Mucosa of descending colon (tissue), 3 donors: ENCODE measurements at places on chromosomes 13 and 19. TPM values are rescaled to one million over a fixed set of nuclear protein-coding genes. Genes with fewer than 3 reads are reported as not detected.
A peak's percentile ranks its signal among the peaks of the same experiment; 100 is the strongest.

Gene ICAM4
- not detected for total RNA-seq

Gene ENOX1
- 9.8 TPM for total RNA-seq

Gene RXFP2
- total RNA-seq: not detected

Gene LILRB1
- total RNA-seq: 2.6 TPM

DNA sequence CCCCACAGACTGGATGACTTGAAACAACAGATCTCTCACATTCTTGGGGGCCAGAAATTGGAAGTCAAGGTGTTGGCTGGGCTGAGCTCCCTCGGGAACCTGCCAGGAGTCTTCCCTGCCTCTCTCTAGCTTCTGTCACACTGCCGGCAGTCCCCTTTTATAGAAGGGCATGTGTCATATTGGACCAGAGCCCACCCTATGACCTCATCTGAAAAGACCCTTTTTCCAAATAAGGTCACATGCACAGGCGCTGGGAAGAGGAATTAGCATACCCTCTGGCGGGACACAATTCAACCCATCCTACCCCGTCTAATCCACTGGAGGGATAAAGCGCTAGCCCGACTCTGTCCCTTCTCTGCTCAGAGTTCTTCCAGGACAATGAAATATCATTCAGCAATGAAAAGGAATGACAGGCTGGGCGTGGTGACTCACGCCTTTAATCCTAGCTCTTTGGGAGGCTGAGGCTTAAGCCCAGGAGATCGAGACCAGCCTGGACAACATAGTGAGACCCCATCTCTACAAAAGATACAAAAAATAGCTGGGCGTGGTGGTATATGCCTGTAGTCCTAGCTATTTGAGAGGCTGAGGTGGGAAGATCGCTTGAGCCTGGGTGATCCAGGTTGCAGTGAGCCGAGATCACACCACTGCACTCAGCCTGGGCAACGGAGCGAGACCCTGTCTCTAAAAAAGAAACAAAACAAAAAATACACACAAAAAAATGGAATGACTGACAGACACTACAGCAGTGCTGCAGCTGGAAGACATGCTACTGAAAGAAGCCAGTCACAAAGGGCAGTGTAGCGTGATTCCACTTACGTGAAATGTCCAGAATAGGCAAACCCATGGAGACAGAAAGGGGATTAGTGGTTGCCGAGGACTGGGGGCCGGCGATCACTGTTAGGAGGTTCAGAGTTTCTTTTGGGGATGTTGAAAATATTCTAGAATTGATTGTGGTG lies 28.5 kb downstream of the MEIS3 start:
- no peak for DNase-seq

DNA sequence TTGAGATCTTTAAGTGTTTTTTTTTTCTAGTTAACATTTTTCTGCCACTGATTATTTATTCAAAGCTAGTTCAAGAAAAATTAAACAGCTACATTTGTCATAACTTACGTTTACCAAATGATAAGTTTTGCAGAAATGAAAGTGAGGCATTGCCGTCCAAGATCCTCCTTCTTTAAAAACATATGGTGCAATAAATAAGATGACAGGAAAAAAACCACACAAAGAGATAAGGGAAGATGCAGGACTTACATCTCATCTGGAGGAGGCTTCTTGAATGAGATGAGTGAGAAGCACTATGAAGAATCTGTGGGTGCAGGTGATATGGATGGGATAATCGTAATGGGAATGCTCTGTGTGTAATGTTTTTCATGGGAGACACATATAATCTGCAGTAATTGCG lies 12.4 kb downstream of the TNFSF13B start:
- DNase-seq: no peak

- DNase-seq: no peak
Observed at GRCh38 chr13:101576455-101576854, 124.0 kb downstream of the ITGBL1 start.

GRCh38 chr19:11685676-11686650 lies 52.8 kb downstream of the ZNF823 start:
- no peak for DNase-seq

- no peak for DNase-seq
Observed at GRCh38 chr13:112843392-112844111, 125.5 kb upstream of the MCF2L start.

DNA sequence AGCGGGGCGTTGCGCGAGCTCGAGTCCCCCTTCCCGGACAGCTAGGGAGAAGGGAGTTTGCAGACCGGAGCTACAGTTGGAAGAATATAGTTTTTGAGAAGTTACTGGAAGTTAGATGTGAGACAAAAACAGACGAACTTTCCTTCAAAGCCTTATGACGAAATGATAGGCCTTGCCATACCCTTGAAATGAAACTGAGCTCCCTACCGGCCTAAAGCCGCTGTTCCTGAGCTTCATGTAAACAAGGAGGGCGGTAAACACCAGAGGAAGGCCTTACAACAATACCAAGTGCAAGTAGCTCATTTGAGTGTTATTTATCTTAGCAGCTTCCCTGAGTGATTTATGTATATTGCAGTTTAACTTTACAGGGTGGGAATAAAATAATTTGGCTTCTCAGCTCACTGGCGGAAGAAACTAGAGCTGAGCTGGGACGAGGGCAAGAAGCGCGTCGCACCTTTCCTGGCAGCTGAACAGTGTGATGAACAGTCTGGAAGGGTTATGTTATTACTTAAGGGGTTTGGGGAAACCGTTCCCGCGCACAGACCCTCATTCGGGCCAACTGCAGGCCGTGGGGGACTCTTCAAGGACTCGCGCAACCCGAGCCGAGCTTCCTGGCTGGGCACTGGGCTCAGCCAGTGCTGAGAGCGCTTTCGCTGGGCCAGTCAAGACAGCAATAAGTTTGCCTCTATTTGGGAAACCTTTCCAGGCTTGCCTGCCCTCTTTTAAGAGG lies 111.2 kb downstream of the KCNRG start:
- peak; percentile 64 for DNase-seq

DNA sequence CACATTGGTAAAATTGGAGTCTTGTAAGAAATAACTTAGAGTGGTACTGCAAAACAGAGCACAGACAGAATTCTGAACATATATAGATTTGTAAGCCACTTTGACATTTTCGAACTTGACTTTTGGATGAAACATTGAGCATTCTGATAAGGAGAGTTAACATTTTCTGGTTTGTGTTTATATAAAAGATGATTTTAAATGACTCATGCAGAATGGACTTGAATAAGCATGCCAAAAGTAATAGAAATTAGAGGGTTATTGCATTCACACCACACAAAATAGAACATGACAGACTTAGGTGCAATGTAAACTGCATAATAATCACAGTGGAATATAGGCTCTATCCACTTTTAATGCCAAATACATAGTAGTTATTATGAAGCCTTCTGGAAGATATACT lies 507.0 kb downstream of the DACH1 start:
- no peak for DNase-seq

- DNase-seq: no peak
Observed at GRCh38 chr19:39768334-39768733, 10.3 kb upstream of the LEUTX start.
